ENCODE measurements at places on chromosomes 13 and 19.

- no peak for DNase-seq
Observed at GRCh38 chr13:101488734-101489133, 36.3 kb downstream of the ITGBL1 start.

DNA sequence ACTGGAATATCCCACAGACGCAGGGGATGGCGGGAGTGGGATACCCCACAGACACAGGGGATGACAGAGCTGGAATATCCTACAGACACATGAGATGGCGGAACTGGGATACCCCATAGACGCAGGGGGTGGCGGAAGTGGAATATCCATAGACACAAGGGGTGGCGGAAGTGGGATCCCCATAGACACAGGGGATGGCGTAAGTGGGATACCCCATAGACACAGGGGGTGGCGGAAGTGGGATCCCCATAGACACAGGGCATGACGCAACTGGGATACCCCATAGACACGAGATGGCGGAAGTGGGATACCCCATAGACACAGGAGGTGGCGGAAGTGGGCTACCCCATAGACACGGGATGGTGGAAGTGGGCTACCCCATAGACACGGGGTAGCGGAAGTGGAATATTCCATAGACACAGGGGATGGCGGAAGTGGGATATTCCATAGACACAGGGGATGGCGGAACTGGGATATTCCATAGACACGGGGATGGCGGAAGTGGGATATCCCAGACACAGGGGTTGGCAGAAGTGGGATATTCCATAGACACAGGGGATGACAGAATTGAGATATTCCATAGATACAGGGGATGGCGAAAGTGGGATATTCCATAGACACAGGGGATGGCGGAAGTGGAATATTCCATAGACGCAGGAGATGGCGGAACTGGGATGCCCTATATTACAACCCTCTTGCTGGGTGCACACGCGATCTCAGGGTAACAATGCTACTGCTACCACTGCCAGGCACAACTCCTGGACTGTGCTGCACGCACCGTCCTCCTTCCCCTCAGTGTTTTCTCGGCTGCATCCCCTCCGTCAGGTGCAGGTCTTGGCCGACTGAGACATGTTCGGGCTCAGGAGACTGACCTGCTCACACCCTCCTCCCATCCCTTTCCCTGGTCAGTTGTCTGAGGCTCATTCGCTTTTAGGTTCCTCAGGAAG is 28.1 kb downstream of the ZNF787 start:
- no peak for DNase-seq

DNA sequence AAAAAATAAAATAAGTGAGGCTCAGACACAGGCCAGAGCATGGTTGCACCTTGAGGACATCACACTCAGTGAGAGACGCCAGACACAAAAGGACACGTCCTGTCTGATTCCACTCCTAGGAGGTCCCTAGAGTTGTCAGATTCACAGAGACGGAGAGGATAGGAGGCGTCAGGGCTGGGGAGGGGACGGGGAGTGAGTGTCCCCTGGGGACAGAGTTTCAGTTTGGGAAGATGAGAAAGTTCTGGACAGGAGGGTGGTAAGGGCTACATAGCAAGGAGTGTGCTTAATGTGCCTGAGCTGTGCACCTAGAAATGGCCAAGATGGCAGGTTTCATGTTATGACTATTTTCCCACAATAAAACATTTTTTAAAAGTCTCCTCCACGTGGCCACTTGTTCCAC is 2.2 kb upstream of the GRIN3B start:
- DNase-seq = no peak

GRCh38 chr13:59963827-59964226 is 199.9 kb downstream of the DIAPH3 start:
- no peak for DNase-seq

GRCh38 chr13:91017669-91018053 is 329.8 kb upstream of the MIR17HG start:
- no peak for DNase-seq

DNA sequence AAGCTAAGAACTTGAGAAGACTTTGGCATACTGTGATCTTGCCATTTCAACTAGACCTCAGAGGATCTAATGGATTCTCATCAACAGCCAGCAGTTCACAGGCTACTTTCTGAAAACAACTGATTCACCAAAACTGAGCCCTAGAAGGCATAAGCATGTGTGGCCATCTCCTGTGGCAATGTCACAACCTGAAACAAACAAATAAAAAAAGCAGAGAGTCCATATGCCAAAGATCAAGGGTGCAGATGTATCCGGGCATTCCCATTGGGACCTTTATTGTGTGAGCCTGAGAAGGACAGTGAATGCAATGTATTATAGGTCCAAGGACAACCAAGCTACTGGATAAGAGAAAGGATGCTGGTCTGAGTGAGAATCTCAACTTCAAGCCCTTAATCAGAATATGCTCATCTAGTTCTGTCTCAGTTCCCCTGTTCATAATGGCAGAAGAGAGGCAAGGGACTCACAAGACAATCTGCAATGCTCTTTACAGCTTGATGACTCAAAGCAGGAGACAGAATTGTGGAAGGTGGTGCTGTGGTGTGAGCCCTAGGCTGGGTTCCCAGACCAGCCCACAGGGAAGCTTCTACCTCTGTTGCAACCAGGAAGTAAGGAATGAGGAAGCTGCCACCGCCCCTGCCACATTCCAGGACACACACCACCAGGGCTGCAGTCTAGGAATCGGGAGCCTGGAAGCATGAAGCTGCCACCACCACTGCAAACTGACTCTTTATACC is 133.7 kb downstream of the RAP2A start:
- no peak for DNase-seq

DNA sequence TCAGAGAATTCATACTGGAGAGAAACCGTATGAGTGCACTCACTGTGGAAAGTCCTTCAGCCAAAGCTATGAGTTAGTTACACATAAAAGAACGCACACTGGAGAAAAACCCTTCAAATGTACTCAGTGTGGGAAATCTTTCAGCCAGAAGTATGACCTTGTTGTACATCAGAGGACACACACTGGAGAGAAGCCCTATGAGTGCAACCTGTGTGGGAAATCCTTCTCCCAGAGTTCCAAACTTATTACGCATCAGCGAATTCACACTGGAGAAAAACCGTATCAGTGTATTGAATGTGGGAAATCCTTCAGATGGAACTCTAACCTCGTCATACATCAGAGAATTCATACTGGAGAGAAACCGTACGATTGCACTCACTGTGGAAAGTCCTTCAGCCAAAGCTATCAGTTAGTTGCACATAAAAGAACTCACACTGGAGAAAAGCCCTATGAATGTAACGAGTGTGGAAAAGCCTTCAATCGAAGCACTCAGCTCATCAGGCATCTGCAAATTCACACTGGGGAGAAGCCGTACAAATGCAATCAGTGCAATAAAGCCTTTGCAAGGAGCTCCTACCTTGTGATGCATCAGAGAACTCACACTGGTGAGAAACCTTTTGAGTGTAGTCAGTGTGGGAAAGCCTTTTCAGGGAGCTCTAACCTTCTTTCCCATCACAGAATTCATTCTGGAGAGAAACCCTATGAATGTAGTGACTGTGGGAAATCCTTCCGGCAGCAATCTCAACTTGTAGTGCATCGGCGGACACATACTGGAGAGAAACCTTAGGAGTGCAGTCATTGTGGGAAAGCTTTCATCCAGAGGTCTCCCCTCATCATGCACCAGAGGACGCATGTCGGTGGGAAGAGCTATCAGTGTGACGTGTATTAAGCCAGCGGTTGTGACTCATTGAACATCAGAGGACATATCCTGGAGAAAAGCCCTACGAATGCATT is 16.5 kb upstream of the ZNF8 start:
- no peak for DNase-seq

- DNase-seq = no peak
Observed at GRCh38 chr13:28442839-28443238, 52.1 kb downstream of the FLT1 start.

DNA sequence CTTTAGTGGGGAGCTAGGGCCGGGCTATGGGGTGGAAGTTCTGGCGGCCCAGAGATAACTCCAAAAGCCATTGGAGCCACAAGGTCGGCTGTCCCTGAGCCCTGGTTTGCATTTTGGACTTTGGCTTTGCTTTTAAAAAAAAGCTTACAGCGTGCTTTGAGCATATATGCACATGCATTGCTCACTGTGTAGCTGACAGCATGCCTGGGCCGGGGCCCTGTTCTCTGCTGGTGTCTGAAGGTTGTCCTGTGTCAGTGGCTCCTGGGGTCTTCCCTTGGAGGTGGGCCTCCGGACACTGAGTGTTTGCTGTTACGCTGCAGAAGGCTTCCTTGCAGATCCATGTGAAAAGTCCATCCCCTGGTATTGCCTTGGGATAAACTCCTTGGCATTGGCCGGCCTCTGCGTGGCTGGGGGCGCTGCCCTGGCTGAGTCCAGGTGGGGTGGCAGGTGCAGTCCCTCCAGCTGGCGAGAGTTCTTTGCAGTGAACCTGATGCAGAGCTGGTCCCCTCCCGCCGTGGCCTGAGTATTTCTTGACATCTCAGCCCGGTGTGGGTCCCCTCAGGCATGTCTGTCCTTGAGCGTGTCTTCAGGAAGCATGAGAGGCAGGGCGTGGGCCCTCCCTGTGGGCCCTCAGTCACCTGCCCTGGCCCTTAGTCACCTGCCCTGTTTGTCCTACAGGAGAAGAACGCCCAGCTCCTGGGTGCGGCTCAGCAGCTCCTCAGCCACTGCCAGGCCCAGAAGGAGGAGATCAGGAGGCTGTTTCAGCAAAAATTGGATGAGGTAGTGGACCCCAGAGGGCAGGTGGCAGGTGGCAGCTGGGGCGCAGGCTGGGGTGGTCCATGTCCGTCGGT is 23.0 kb downstream of the PLEKHJ1 start:
- no peak for DNase-seq

- DNase-seq = no peak
Observed at GRCh38 chr19:46460981-46461380, 10.4 kb downstream of the PNMA8A start.

GRCh38 chr13:34419025-34419424 is 523.0 kb upstream of the NBEA start:
- DNase-seq = no peak

DNA sequence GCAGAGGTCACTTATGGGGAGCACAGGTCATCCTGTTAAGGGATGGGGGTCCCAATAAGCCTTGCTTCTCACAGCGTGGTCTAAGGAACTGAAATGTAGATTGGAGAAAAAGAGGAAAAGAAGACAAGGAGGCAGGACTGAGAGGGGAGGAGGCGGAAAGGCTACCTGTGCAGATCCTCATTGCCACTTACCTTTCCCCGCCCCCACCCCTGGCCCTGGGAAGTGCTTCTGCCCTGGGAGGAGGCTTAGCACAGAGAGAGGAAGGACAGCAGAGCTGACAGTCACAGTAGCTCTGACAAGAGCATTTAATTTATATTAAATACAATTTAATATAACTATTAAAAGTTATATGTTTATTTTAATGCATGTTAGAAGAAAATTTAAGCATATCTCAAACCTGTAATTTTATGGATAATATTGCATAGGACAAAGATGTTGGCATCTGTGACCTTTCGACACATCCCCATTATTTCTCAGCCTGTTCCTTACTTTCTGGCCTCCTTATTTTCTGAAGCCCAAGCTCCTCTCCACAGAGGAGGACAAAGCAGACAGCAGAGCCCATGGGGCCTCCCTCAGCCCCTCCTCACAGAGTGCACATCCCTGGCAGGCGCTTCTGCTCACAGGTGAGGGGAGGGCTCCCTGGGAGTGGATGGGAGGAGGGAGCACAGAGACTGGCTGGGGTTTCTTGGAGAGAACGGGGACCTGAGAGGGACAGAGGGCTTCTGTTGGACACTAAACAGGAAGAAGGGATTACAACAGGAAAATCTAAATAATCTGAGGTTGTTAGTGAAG is 23.4 kb downstream of the CEACAM21 start:
- DNase-seq = no peak

- DNase-seq = no peak
Observed at GRCh38 chr13:34048652-34049051, 230.7 kb downstream of the RFC3 start.

DNA sequence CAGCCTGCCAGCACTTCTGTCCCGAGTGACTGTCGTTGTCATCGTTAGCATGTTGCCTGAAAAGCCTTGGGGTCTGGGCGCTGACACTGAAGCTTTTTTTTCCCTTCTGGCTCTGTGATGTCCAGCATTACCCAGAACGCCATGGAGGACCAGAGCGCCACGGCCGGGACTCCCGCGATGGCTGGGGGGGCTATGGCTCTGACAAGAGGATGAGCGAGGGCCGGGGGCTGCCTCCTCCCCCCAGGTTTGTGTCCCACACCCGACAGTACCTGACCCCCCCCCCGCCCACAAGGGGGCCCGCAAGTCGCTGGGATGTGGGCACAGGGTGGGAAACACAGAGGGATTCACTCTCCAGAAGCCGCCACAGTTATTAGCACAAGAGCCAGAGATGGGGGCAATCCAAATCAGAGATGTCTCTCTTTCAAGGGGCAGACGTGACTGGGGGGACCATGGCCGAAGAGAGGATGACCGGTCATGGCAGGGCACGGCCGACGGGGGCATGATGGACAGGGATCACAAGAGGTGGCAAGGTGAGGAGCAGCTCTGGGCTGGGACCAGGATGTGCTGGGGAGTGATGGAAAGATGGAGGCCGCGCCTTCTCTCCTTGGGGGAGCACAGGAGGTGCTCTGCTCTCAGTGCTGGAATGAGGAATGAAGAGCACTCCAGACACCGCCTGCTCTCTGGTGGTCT is 13.2 kb downstream of the MICOS13 start:
- no peak for DNase-seq

DNA sequence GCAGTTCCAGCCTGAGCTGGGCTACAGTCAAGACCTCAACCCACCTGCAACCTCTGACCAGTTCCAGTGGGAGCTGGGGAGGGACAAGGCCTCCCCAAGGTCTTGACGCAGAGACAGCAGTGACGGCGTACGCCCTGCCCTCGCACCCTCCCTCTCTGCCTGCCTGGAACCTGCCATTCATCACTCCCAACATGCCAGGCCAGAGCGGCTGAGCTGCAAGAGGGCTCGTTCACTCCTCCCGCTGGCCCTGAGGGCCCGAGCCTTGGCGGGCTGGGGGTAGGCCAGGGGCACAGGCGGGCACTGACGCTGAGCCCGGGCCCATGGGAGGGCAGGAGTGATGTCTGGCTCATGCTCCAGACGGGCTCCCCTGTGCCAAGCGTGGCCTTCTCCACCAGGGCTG is 8.2 kb downstream of the NDUFA11 start:
- no peak for DNase-seq

- no peak for DNase-seq
Observed at GRCh38 chr13:53089951-53090350, 61.3 kb downstream of the OLFM4 start.

- DNase-seq = no peak
Observed at GRCh38 chr13:111474136-111475002, 153.9 kb downstream of the TEX29 start.
